ENCODE measurements at places on chromosomes 5 and 9.

- DNase-seq: no peak
These were observed 253.4 kb downstream of the ARHGAP26 start for GRCh38 chr5:143023411-143024096.

GRCh38 chr5:15480436-15480835, 19.5 kb upstream of the FBXL7 start:
- no peak for DNase-seq

GRCh38 chr9:29397148-29397547, 1823.9 kb upstream of the C9orf72 start:
- no peak for DNase-seq

GRCh38 chr9:37325778-37326177, 96.7 kb upstream of the GRHPR start:
- DNase-seq: no peak

DNA sequence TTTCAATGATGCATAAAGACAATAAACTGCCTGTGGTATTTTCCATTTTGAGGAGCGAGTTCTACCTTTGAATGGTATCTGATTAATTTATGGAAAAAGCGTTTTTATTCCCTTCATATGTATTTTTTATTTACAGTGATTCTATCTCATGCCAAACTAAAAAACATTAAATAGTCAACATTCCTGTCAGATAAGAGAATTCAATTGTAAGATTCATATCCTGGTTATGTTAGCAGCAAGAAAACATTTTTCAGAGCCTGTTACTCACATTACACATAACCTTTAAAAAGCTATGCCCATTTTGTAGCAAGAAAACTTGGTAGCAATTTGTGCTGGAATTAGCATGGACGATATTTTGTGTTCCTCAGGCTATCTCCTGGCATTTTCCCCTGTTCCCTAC, 55.1 kb upstream of the PRLR start:
- no peak for DNase-seq

DNA sequence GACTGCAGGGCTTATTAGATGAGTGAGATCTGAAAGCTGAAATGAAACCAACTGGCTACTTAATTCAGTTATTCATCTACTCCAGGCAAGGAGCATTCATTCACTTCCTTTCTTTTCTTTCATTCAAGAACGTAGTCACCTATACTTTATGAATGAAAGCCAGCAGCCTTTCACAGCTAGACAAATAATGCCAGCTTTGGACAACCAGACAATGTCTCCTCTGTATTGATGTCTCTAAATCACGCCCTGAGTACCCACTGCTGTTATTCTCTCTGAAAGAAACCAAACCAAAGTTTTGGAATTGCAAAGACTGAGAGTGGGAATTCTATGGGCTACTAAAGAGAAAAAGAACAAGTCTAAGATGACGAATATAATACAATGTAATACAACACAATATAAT, 121.2 kb upstream of the PTPN3 start:
- DNase-seq: no peak

DNA sequence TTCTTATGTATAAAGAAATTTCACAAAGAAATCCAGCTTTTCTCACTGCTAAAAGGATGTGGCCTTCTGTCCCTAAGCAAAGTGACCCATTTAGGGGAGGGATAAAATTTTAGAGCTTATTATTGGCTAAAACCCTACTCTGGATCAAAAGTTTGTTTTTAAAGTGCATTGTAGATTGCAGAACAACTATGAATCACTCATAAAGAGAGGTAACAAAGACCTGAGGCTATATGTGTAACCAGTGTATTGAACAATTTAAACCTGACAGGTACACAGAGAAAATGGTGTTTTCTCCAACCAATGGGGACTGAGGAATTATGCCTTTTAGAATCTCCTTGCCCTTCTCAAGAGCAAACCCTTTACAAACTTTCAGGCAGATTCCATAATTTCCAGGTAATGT, 86.6 kb downstream of the MUSK start:
- no peak for DNase-seq

DNA sequence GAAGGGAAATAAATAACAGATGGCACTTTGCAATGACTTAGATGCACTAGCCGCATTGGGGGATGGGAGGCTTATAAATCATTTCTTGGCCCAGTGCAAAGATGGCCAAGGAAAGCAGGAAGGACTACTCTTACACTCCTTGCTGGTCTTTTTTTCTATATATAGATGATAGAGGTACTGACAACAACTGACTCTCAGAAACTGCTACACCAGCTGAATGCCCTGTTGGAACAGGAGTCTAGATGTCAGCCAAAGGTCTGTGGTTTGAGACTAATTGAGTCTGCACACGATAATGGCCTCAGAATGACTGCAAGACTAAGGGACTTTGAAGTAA, 1.7 kb downstream of the CCNG1 start:
- DNase-seq: no peak

DNA sequence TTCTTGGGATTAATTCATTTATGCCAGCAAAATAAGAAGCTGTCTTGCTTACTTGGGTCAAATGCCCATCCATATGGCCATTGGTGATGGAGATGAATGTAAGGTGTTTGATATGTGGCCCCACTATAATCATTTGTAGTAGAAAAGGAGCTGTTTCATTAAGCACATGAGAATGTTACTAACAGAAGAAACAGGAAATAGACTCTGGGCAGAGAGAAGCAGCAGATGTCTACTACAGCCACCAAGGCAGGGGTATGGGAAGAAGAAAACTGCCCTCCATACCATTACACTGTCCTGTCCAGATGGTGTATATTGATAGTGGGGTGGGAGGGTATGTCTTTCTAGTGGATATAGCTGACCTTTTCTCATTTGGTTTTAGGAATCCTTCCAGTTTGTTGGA, 386.6 kb upstream of the CLINT1 start:
- DNase-seq: no peak

GRCh38 chr9:27367175-27367798, 70.3 kb upstream of the EQTN start:
- DNase-seq: no peak

GRCh38 chr9:97758334-97758916, 61.3 kb upstream of the XPA start:
- DNase-seq: no peak

- no peak for DNase-seq
These were observed 55.4 kb upstream of the TJP2 start for GRCh38 chr9:69118656-69119055.

- DNase-seq: peak; percentile 33
These were observed 34.3 kb upstream of the MACIR start for GRCh38 chr5:103224118-103224893.

DNA sequence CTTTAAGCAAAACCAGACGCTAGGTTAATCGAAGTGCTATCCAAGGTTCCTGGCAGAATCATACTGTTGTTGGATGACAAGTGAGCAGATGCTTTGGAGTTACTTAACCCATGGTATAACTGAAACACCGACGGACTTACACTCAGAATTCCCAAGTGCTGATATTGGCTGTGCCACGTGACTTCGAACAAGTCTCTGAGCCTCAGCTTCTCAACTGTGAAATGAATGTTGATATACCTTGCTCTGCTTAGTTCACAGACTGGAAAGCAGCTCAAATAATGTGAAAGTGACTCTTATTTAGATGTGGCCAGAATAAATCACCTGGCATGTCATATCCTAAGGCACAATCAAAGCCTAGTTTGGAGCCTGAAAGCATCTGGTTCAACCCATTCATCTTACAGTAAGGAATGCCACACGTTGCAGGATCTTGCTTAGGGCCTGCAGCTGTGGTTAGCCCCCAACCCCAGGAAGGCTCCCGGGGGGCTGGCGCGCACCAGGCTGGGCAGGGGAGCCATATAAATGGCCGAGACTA, 759 bp downstream of the GEMIN5 start:
- no peak for DNase-seq

GRCh38 chr9:15133488-15133887, 173.5 kb downstream of the TTC39B start:
- no peak for DNase-seq

GRCh38 chr5:161042443-161042842, 190.4 kb upstream of the ATP10B start:
- no peak for DNase-seq

DNA sequence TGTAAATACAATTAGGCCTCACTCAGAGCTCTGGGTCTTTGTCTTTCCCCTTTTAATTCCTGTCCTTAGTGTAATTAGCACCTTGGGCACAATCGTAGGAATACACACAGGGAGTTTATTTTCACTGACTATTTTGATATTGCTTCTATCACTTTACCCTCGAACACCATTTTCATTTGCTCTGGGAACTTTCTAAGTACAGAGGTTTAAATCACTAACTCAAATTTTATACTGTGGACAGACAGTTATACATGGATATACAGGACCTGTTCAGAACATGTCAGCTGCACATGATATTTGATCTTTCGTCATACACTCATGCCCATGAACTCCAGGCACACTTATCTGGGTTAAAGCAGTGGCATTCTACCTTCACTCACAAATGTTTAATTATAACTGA, 217.8 kb upstream of the TMEM161B start:
- no peak for DNase-seq

DNA sequence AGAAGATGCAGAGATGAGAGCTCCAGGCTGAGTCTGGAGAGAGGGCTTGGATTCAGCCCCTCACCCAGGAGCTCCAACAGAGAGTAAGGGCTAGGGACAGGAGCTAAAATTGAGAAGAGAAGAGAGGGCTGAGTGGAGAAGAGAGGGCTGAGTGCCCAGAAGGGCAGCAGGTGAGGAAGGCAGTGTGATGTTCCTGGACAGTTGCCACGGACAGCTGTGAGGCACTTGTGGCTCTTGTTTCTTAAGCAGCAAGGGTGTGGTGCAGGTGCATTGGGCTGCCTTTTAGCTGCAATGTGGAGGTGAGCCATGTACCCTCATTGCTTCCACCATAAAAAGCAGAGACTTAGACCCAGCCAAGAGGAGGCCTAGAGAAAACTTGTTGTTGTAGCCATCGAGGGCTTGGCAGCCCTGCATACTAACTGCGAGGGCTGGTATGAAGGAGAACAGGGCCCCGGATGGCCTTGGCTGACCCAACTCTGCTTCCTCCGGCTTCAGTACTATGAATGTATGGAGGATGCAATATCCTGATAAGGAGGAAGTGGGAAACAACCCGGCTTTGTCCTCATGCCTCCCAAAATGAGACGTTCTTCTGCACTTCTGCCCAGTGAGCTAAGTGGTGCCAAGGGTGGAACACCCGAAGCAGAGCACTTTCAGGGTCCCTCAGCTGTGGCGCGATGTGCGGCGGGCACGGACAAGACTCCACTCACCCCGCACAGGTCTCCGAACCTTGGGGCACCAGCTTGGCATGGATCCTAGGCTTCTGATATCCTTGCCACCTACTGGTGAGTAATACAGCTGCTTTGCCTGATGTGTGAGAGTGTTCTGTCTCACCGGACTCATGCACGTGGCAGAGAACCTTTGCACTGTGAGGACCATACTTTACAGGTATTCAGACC, 65.2 kb downstream of the LRRC70 start:
- DNase-seq: no peak

DNA sequence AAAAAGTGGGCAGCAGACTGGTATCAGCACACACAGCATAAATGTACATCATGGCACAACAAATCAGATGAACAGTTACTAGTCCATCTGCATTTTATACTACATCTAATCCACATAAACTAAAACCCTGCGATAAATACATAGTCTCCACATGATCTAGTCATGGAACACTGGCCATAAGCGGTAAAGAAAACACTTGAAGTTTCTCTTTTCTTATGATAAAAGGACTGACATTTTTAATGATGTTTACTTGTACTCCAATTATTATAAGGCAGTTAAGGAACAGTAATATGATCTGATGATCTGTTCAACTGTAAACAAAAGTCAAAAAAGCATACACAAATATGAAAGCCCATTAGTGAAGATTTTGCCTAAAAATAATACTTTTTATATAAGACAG, 112.5 kb downstream of the MPDZ start:
- DNase-seq: no peak

DNA sequence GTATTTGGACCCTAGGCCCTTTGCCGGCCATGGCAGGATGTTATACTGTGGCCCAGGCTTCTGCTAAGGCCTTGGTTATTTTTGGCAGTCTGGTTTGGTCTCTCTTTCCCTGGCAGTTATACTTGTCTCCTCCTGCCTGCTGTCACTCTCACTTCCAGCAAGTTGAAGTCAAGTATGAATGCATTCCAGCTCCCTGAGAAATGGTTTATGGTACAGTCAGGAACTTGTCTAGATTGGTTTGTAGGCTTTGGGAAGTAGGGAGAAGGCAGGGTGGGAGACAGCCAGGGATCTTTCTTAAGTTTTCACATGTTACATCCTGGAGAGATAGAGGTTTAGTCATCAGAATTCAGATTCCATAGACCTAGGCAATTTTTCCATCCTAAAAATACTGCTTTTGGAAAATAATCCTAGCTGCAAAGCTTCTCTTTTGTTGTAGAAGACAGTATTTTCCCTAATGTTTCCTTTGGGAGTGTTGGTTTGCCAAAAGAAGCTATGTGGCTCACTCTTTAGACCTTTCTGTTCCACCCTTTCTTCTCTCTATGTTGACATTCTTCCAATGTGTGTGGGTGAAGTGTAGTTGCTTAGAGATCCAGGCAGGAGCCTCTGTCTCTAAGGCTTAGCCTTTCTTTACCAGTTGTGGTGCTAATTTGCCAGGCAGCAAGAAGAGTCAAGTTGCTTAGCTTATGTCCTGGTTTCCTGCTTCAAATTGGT, 2.5 kb upstream of the KDM3B start:
- no peak for DNase-seq

- no peak for DNase-seq
These were observed 24.5 kb upstream of the NRARP start for GRCh38 chr9:137326445-137327065.

DNA sequence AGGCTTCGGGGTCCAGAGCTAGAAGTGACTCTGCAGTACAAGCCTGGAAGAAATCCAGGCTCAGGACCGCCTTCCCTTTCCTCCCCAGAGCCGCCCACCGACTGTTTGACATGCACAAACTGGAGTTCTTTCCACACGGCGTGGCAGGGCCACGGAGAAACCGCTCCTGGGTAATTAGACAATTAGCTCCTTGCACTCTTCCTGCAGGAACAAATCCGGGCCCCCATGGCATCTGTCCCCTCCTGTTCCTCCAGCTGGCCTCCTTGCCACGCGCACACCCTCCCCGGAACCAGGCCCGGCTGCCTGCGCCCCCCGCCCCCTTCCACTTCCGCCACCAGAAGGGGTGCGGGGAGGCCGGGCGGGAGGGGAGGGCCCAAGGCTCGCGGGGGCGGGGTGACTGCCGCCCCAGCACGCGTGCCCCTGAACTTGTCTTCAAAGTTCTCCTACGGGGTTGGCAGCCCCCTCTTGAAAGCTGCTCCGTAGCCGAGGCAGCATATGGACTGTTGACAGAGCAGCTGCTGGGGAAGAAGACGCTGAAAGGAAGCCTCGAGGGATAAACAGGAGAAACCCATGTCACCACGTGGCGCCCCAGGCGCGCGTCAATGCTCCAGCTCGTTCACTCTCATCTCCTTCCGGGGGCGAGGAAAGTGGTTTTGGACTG, 74.3 kb downstream of the SEC61B start:
- DNase-seq: peak; percentile 24

DNA sequence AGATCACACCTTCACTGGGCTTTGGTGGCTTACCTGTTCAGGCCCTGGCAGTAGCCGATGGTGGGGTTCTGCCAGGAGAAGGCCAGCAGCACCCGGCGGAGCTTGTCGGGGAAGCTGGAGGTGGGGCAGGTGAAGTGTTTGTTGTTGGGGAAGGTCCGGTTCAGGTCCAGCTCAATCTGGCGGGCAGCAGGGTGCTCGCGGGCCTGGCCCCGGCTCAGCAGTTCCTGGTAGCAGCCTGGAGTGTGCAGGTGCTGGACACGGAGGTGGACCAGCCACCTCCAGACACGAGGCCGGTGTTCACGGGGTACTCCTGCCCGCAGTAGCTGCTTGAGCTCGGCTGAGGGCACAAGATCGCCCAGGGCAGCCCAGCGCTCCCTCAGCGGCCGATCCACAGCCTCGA, 16.2 kb upstream of the CORO2A start:
- DNase-seq: no peak

Data from CD4-positive, alpha-beta T cell treated with Interleukin-6 at 100 ng/mL for 8 hours (primary cell).